ENCODE measurements at places on chromosomes 2 and 18.
A peak's percentile ranks its signal among the peaks of the same experiment; 100 is the strongest.

DNA sequence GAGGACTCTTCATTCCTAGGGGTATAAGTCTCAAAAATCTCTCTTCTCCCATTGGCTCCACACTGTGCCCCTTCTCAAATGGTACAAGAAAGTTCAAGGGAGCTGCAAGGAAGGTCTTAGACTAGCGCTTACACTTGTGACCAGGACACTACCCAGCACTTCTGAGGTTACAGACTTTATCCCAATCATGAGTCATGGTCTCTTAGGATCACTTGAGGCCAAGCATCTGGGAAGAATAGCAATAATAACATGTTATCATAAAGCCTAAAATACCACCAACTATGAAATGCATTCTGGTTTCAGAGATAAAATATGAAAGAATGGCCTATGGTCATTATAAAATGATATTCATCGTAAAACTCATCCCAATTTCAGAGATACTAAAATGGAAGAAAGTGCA lies 309.9 kb upstream of the PKDCC start:
- DNase-seq: no peak

- DNase-seq: no peak
Measured at GRCh38 chr2:215499331-215499730, 63.5 kb upstream of the FN1 start.

DNA sequence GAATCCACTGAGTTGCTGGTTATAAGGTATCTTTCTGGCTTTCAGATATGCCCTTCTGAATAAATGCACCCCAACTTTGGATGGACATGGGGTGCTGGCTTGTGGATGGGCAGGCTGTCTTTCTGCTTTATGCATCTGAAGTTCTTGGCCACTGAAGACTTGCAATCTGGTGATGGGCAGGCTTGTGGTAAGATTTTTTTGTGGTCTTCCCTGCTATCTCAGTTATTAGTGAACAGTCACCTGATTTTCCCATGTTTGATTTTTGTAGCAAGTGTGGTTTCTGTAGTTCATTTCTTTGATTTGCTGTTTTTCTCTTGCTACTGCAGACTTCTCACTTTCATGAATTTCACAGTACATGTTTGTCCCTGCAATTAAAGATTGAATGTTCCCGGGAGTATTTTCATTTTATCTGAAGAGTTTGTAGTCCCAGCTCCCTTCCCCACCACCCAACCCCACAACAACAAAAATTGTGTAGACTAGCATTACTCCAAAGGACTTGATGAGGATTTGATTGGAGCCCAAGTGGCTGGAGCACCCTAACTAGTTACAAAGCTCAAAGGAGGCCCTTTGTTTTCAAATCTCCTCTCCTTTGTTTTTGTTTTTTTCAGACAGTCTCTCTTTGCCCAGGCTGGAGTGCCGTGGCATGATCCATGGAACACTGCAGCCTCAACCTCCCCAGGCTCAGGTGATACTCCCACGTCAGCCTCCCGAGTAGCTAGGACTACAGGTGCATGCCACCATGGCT lies 63.6 kb upstream of the MGAT5 start:
- DNase-seq: no peak

DNA sequence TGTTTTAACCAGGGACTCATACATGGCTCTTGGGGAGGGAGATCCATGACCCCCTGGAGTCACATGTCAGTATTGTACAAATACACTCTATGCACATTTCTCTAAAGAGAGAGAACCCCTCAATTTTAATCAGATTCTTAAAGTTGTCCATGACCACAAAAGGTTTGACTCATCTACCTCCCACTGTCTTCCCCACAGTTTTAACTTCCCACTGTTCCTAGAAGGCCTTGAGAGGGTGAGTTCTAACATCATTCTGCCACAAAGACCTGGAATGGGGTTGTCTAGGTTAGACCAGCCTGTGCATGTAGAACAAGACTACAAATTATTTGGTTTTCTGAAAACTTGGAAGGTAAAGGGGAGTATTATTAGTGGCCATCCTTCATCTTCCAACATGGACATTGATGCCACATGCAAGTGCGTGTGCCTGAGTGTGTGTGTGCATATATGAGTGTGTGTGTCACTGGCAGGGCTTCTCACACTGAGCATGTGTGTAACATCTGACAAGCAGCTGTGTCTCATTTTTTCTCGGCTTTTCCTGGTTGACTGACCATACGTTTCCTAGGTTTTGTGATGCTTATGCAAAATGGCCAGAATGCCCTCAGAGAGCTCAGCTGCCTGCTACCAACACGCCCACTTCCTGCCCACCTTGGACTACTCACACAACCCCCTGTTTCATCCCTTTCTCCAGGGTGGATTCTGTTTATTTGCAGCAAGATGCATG lies 94.6 kb upstream of the LGALSL start:
- no peak for DNase-seq

DNA sequence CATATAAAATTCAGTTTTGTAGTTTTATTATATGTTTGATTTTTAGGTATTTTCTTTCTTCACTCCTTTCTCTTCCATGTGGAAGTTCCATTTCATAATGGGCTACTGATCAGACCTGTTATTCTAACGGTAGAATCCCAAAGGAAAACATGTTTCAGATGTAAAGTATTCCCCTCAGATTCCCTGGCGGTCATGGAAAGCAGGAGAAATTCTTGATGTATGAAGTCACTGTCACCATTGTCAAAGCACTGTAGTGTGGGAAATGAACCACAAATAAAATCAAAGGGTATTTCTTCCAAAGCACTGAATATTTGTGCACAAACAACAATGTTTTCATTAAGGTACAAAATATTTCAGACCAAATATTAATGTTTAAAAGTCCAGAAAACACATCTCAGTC lies 237.3 kb upstream of the KLHL14 start:
- DNase-seq: no peak

DNA sequence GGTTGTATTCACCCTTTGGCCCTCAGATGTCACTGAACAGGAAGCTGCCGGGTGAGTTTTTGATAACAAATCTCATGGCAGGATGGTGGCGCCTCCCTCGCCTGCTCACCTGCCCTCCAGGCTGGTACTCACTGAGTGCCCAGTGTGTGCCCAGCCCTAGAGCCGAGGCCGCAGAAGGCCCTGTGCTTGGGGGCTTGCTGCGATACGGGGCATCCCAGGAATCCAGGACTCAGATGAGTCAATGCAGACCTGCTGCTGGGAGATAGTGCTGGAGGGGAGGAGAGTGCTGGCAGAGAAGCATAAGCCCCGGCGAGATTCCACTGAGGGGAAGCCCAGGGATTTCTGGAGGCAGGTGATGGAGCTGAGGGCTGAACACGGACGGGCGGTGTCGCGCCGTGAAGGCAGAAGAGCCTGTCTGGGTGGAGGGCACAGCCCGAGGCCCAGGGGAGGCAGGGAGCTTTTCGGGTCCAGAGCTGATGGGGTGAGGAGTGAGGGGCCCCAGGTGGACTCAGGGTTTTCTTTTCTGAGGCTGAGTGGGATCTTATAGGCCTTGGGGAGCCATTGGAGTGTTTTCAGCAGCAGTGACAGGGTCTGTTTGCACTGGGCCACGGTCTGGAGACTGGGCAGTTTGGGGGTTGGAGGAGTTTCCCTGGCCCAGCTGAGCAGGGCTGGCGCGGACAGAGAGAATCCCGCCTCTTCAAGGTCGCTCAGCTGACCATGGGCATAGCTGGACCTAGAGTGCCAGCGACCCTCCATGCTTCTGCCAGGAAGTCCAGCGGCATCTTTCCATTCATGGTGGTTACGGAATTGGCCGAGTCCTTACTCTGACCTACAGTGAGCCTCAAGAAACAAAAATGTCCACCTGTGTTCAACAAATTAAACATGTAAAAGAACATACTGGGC lies 35.5 kb downstream of the LDLRAD4 start:
- DNase-seq: no peak

GRCh38 chr18:73688851-73689711 lies 458.6 kb downstream of the FBXO15 start:
- DNase-seq: no peak

DNA sequence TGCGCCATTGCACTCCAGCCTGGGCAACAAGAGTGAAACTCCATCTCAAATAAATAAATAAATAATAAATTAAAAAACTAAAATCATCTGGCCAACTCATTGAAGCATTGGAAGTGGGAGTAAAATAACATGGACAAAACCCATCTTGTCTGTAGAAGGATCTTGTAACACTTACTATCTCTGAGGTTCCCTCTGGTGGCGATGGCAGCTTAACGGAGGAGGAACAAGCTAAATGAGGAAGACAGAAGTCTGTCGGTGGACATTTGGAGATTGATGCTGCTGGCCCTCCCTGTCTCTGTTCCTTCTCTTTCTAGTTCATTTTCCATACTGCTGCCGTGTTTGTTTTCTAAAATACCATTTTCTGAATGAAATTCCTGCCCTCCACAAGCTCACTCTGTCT lies 43.4 kb downstream of the ZCCHC2 start:
- no peak for DNase-seq

DNA sequence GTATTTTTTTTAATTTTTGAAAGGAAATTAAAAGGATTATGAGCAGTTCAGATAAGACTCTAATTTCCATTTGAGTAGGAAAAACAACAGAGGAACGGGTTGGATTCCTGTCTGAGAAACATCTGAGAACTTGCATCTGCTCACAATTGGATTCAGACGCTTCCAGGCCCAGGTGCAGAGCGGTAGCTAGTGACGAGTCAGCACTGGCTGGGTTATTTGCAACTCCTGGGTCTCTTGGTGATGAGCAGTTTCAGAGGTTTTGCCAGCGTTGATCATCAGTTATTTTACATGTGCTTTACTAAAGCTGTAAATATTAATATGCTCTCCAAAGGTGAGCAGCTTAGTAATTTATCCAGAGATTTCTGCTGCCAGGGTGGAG lies 39.1 kb upstream of the B3GNT7 start:
- DNase-seq: no peak

DNA sequence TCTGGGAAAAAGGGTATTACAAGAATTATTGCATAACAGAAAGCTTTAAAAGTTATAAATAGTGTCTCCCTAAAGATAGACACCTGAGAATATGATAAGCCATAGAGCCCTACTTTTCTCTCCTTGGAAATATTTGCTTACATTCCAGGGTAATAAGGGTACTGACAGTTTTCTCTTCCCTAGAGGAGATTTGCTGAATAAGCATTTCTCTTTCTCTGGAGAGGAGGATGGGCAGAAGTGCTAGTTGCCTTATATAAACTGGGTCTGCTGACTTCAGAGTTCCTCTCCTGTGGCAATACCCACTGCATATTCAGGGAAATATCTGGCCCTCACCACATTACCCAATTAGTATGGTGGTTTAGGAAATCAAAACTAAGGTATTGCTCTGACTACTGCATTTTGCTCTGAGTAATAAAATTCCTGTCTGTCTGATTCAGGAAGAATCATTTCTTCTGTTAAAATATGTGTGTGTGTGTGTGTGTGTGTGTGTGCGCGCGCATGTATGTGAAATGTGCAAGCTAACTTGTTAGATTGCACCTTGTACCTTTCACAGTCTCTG lies 1391.3 kb downstream of the DSC3 start:
- no peak for DNase-seq

GRCh38 chr2:16763056-16763455 lies 97.4 kb upstream of the CYRIA start:
- DNase-seq: no peak

GRCh38 chr2:19860022-19860421 lies 41.8 kb downstream of the TTC32 start:
- DNase-seq: no peak

DNA sequence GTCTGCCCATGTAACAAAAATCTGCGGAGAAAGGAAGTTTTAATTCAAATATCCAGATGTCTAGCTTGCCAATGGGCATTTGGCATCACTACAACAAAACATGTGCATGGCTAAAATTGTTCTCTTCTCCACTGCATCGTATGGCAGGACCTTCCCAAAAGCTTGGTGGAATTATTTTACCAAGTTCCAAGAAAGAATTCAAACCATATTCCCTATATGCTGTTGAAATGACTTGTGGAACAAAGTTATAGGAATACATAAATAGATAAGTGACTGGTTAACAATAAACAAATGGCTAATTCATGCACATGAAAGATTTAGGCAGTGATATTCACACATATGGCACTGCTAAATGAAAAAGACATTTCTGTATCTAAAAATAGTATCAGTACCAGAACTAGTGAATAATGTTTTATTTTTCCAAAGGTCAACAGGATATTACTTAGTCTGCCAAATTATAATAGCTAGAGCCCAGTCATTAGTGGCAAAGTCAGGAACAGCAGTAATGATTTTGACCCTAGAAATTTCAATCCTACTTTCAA lies 425.4 kb upstream of the VRK2 start:
- DNase-seq: no peak

GRCh38 chr2:183010112-183010511 lies 28.1 kb downstream of the NCKAP1 start:
- no peak for DNase-seq

- no peak for DNase-seq
Measured at GRCh38 chr2:1253629-1254028, 159.6 kb upstream of the TPO start.

GRCh38 chr2:64243081-64244036 lies 99.1 kb upstream of the PELI1 start:
- no peak for DNase-seq

- DNase-seq: no peak
Measured at GRCh38 chr2:190882411-190882766, 1.8 kb downstream of the GLS start.

GRCh38 chr2:202278944-202279343 lies 13.4 kb downstream of the NOP58 start:
- peak; percentile 49 for DNase-seq

DNA sequence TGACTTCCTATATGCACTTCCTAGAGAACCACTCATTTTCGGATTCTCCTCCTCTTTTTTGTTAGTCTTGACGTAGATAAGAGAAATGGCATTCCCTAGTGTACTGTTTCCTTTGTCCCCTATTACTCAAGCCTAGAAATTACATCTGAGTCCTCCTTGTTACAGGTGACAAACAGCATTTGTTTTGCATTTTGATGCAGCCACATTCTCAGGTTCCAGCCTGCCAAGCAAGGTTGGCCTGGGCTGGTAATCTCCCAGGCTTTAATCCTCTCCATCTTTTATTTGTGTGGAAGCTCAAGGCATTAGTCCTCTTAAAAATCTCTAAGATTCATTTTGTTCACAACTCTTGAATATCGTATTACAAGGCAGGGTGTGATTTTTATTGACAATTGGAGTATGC lies 318.0 kb upstream of the NRP2 start:
- peak; percentile 32 for DNase-seq

DNA sequence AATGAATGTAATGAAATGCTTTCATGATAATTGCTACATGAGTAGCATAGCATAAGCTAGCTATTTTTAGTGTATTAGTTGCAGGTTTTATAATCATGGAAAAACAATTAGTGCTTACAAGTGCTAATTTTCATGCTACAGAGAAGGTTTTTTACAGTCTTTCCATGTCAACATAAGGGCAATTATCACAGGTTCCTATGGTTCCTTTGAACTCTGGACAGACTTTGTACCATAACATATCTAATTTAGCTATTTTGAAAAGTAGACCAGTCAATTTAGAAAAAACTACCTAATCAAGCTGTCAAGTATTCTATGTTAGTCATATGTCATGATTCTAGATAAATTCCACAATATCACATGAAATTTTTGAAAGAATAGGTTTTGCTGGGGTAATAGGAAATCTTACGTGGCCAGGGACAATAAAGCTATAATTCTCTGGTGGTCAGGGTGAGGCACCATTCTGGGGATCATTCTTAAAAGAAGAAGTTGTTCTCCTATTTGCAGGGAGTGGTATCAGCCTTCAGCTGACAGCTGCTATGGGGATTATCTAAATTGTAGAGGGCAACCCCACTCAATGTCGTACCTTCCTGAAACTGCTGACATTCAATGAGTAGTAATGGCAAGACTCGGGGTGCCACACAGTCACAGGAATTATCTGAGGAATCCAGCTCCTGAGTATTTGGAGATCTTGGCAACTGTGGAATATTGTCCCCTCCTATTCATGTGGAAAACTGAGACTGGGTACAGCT lies 724.0 kb upstream of the LINC00305 start:
- DNase-seq: no peak

Data from NCI-H2227 treated with DMSO at 0.1 percent for 48 hours (cell line).